ENCODE measurements at places on chromosomes 1 and 21. TPM values are rescaled to one million over a fixed set of nuclear protein-coding genes. Genes with fewer than 3 reads are reported as not detected.

DNA sequence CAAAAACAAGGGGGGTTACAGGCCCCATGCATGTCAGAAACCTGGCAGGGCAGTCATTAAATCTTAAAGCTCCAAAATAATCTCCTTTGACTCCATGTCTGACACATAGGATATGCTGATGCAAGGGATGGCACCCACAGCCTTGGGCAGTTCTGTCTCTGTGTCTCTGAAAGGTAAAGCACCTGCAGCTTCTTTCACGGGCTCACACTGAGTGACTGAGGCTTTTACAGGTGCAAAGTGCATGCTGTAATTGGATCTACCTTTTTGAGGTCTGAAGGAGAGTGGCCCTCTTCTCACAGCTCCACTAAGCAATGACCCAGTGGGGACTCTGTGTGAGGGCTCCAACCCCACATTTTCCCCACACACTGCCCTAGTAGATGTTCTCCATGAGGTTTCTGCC is 1309.0 kb upstream of the B3GALT2 start:
- no peak for DNase-seq
- no peaks in the 10 kb centered on the region for H3K36me3 ChIP-seq
- no peaks in the 10 kb centered on the region for H3K4me1 ChIP-seq
- no peaks in the 10 kb centered on the region for H3K27me3 ChIP-seq

DNA sequence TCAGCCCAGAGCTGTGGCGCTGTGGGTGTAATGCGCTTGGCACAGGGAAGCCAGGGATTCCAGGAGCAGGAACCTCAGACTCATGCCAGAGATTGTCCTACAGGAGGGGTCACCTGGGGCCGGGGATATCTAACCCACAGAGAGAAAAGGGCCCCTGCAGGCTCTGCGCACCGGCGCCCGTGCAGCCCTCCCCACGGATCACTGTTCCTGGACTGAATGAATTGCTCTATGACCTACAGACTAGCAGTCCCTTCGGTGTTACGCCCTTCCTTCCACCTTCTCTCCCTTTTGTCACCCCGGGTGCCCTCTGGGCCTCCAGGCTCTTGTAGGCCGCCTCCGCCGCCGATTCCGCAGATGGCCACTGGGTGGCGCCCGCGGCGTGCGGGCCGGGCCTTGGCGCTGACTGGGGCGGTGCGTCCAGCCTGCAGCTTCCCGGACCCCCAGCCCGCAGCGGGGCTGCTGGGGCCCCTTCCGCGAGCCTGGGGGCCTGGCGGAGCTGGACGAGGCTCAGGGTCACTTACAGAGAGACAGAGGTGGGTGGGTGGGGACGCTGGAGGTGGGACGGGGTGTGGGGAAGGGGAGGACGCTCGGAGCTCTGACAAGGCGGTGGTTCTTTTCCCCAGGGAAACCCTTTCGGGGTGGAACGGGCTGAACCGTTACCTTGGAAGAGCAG is 101.3 kb downstream of the IER5 start:
- H3K4me3 ChIP-seq = no peak overlapping the region
- H3K27ac ChIP-seq = no peak overlapping the region
- peak; percentile 1 for DNase-seq
- H3K27me3 ChIP-seq = peaks cover 10% of the 10 kb centered on the region
- H3K4me1 ChIP-seq = no peaks in the 10 kb centered on the region
- no peaks in the 10 kb centered on the region for H3K36me3 ChIP-seq

GRCh38 chr1:162988869-162989268 is 80.3 kb upstream of the RGS4 start:
- no peaks in the 10 kb centered on the region for H3K27me3 ChIP-seq
- H3K36me3 ChIP-seq = no peaks in the 10 kb centered on the region
- DNase-seq = no peak
- H3K27ac ChIP-seq = no peak overlapping the region

GRCh38 chr1:103517380-103518047 is 8.0 kb upstream of the RNPC3 start:
- H3K4me3 ChIP-seq = no peak overlapping the region
- no peaks in the 10 kb centered on the region for H3K27me3 ChIP-seq
- peaks cover 17% of the 10 kb centered on the region for H3K4me1 ChIP-seq
- H3K27ac ChIP-seq = no peak overlapping the region
- no peak for DNase-seq

- no peaks in the 10 kb centered on the region for H3K36me3 ChIP-seq
- DNase-seq = no peak
- no peak overlapping the region for H3K4me3 ChIP-seq
- H3K4me1 ChIP-seq = no peaks in the 10 kb centered on the region
- no peak overlapping the region for H3K27ac ChIP-seq
Observed at GRCh38 chr21:37974081-37974480, 57.8 kb upstream of the KCNJ6 start.

DNA sequence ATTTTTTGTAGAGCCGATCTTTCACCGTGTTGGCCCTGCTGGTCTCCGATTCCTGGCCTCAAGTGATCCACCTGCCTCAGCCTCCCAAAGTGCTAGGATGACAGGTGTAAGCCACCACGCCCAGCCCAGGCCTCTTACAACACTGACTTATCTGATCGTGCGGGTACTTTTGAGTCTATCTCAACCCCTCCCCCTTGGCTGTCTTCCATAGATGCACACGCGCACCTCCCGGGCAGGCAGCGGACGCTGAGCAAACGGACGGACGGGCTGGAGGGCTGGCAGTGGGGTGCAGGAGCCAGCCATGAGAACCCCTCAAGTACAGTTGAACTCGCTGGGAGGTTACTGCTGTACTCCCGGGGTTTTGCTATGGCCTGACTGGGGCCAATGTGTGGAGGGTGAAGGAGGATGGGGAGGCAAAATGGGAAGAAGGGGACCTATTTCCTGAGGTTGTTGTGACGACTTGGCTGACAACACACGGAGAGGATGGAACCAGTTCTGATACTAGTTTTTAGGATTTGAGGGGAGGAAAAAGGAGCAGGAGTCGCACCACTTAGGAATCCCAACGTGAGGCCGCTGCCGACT is 959 bp downstream of the CD58 start:
- H3K4me1 ChIP-seq = peaks cover 20% of the 10 kb centered on the region
- H3K36me3 ChIP-seq = peaks cover 4% of the 10 kb centered on the region
- H3K4me3 ChIP-seq = peak overlapping the region; percentile 82
- peak overlapping the region; percentile 60 for H3K27ac ChIP-seq

DNA sequence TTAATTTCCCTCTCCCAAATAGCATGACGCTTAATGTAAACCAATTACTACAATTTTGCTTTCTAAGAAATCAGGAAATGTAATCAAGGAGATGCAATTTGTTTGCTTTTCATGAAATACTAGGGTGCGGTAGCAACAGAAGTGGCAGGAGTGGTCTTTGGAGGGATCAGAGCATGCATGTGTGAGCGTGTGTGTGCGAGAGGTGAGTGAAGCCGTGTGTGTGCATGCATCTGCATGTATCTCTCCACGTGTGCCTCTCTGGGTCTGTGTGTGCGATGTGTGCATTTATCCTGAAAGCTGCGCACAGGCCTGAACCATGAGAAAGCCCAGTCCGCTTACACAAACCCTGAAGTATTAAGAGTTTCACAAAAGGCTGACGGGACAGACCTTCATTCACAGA is 249.8 kb upstream of the C1orf174 start:
- H3K27me3 ChIP-seq = no peaks in the 10 kb centered on the region
- H3K4me1 ChIP-seq = no peaks in the 10 kb centered on the region
- no peak overlapping the region for H3K27ac ChIP-seq
- DNase-seq = no peak
- no peaks in the 10 kb centered on the region for H3K36me3 ChIP-seq

GRCh38 chr1:220775240-220775853 is 11.4 kb upstream of the MTARC1 start:
- H3K27ac ChIP-seq = no peak overlapping the region
- H3K4me3 ChIP-seq = no peak overlapping the region
- H3K27me3 ChIP-seq = no peaks in the 10 kb centered on the region

- no peak overlapping the region for H3K27ac ChIP-seq
- no peak overlapping the region for H3K4me3 ChIP-seq
- no peaks in the 10 kb centered on the region for H3K27me3 ChIP-seq
- no peaks in the 10 kb centered on the region for H3K36me3 ChIP-seq
- DNase-seq = no peak
Observed at GRCh38 chr21:18950045-18950740, 546.6 kb upstream of the TMPRSS15 start.

DNA sequence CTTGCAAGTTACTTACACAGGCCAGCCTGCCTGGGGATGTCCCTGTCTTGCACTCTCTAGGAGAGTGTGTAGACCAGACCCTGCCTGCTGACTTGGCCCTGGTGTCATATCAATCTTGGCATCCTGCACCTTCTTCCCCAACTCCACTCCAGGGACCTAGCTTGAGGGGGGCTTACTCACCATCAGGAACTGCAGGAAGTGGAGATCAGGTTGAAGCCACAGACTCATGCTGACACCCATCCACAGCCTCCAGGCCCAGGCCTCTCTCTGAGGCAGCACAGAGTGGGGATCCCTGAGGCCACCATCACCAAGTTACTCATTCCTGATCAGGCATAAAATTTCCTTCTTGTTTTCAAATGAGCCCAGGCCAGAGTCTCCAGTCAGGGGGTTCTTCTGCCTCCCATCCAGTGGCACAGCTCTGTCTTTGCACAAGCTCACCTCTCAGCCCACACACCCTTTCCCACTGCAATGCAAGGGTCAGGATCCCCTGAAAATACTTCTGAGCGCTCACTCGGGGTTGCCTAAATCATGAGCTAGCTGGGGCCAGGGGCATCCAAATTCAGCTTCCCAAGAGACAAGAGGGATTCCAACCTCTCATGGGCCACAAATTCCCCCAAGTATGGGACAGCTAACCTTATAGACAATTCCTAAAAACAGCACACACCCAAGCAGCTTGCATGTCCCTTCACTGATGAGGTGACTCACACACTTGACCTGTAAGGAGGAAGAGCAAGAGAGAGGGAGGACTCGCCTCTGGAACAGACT is 33.5 kb downstream of the CSMD2 start:
- H3K4me1 ChIP-seq = peaks cover 15% of the 10 kb centered on the region
- H3K36me3 ChIP-seq = no peaks in the 10 kb centered on the region
- H3K4me3 ChIP-seq = no peak overlapping the region
- no peak for DNase-seq
- H3K27me3 ChIP-seq = no peaks in the 10 kb centered on the region

Gene HHAT
- polyA plus RNA-seq = 4.7 TPM

Gene LCE2A
- 0.12 TPM for polyA plus RNA-seq

Gene C1QB
- not detected for polyA plus RNA-seq

Gene TNFSF4
- polyA plus RNA-seq = 1.2 TPM

Gene LMX1A
- not detected for polyA plus RNA-seq

Gene FAM78B
- 0.11 TPM for polyA plus RNA-seq

Gene TMEM50A
- 166 TPM for polyA plus RNA-seq

Gene CLDN8
- 0.07 TPM for polyA plus RNA-seq

Gene RHBDL2
- polyA plus RNA-seq = 5.4 TPM

Gene RGS7
- not detected for polyA plus RNA-seq

Gene AMY2B
- polyA plus RNA-seq = 9.9 TPM

Gene LPAR3
- 39.2 TPM for polyA plus RNA-seq

Gene CFAP141
- not detected for polyA plus RNA-seq
